ENCODE measurements at places on chromosomes 4 and X.
A peak's percentile ranks its signal among the peaks of the same experiment; 100 is the strongest.

- DNase-seq, result peak; percentile 24
These were observed at the start of gene TMEM255A for GRCh38 chrX:120310861-120311726. Gene TMEM255A (minus strand): TSS chrX:120311461. CDS start chrX:120311309, 152 bp downstream.

- no peak for DNase-seq
These were observed 11.5 kb downstream of the ABRAXAS1 start for GRCh38 chr4:83473423-83473822.

DNA sequence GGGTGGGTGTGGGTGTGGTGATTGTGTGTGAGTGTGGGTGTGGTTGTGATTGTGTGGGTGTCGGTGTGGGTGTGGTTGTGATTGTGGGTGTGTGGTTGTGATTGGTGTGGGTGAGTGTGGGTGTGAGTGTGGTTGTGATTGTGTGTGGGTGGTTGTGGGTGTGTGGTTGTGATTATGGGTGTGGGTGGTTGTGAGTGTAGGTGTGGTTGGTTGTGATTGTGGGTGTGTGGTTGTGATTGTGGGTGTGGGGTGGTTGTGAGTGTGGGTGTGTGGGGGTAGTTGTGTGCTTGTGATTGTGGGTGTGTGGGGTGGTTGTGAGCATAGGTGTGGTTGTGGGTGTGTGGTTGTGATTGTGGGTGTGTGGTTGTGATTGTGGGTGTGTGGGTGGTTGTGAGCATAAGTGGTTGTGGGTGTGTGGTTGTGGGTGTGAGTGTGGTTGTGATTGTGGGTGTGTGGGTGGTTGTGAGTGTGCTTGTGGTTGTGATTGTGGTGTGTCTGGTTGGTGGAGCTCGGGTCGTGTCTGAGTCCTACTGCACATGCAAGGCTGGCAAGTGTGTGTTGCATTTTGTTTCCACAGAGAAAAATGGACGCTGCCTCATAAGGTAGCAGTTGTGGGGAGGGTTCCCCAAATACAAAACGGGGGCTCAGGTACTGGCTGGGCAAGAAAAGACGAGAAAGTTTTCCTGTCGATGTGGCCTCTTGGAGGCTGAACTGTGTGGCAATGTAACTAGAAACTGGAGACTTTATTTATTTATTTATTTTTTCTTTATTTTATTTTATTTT is 116.7 kb downstream of the UBE2K start:
- DNase-seq, result no peak

- no peak for DNase-seq
These were observed 177.3 kb downstream of the NSUN7 start for GRCh38 chr4:40927074-40927473.

- no peak for DNase-seq
These were observed 153.4 kb downstream of the ARX start for GRCh38 chrX:24862343-24862742.

DNA sequence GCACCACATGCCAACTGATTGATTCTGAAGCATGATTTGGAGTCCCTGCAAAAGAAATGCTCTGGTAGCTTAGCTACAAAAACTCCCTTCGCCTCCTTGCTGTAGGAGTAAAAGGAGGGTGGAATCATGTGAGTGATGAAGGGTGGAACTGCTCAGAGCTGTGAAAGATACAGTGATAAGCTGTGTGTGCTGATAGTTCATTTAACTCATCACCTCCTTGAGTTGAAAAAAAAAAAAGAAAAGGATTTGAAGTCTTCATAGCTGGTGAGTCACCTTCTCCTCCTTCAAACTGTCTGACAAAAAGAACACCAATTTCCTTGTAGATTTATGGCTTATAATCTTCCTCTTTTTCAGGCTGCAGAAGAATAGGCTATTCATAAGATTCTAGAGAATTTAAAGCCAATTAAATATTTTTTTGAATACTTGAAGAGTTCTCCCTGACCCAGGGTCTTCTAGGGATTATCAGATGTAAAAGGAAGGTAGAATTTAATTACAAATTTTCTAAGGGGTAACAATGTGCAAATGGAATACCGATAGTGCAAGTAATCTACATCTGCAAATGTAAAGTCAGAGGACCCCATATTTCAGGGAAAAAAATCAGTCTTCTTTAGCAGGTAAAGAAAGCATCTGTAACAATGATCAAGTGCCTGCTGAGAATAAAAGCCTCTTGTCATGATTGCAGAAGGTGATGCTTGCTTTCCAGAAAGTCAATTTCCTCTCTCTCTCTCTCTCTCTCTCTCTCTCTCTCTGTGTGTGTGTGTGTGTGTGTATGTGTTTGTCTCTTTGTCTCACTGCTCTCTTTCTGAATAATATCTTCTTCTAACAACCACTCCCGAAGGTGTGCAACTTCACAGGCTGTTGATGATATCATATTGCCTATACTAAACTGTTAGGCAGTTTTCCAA is 208.8 kb upstream of the VEGFC start:
- peak; percentile 0 for DNase-seq

- DNase-seq, result no peak
These were observed 174.2 kb upstream of the HCCS start for GRCh38 chrX:10936976-10937375.

- no peak for DNase-seq
These were observed 24.2 kb downstream of the NKX1-1 start for GRCh38 chr4:1381944-1382541.

DNA sequence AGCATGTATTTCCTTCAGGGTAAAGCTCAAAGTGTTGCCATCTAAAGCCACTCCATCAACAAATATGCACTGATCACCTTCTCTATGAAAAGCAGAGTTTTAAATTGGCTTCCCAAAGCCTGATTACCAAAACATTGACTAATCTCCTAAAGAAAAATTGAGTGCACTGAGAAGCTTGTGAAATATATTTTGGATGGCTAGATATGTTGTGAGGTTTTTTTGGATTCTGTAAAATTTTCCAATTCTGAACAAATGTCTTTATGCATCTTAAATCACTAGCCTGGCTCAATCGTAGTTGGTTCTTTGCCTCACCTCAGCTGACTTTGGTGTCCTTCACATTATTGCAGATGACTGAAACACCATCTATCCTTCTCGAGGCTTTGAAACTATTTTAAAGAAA is 14.9 kb upstream of the EXOSC9 start:
- no peak for DNase-seq

DNA sequence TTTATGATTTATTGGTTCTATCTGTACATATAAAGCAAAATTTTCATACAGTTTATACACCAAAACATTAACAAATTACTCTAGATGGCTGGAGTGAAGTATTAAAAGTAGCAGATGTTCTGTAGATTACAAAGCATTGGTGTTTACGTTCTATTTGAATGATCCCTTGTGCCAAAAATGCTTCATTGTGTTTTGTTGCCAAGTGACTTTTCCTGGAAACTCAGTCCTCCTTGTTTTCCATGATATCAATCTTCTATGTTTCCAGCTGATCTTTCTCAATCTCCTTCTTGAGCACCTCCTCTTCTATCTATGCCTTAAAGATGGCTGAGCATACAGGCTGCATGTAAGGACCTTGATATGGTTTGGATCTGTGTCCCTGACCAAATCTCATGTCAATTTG is 263.6 kb upstream of the CTSO start:
- no peak for DNase-seq

GRCh38 chr4:47837094-47837907 is 566 bp downstream of the CORIN start:
- no peak for DNase-seq

GRCh38 chrX:123993904-123994635 is 32.6 kb downstream of the STAG2 start:
- no peak for DNase-seq

GRCh38 chr4:20572976-20573375 is 127.3 kb upstream of the PACRGL start:
- no peak for DNase-seq

- DNase-seq, result no peak
These were observed 7.2 kb downstream of the IL15 start for GRCh38 chr4:141643557-141643956.

DNA sequence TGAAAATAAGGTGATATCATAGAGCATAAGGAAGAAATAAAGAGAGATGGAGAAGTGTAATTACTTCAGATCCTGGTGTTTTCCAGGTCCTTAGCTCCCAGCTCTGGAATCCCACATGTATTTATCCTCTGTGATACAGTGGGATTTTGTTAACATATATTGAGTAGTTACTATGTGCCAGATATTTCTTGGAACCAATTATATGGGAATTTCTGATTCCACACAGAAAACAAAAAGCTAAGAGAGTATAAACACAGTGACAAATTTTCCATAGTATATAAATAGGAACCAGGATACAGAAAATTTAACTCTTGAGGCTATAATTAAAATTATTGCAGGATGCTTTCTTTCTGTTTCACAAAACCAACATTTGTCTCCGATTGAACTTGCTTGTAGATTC is 1067.5 kb downstream of the PCDH7 start:
- DNase-seq, result no peak

GRCh38 chr4:94442251-94442650 is 9.5 kb upstream of the PDLIM5 start:
- DNase-seq, result no peak

GRCh38 chrX:19343085-19343534 is 617 bp upstream of the PDHA1 start:
- no peak for DNase-seq

DNA sequence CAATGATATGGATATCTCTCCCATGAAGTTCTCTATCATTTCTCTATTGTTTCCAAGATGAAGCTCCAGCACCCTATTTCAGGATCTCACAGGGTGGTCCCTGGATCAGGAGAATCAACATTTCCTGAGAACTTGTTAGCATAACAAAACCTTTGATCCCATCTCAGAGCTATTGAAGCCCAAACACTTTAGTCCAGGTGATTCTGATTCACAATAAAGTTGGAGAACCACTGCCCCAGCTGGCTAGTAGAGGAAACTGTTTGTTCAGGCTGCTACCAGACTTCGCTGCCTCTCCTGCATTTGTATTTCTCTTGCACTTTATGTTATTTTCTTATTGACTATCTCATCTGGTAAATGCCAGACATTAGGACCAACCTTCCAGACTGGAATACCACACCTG is 65.4 kb downstream of the CEP44 start:
- DNase-seq, result no peak

- DNase-seq, result no peak
These were observed 2.9 kb downstream of the SEC24B start for GRCh38 chr4:109436504-109436903.

DNA sequence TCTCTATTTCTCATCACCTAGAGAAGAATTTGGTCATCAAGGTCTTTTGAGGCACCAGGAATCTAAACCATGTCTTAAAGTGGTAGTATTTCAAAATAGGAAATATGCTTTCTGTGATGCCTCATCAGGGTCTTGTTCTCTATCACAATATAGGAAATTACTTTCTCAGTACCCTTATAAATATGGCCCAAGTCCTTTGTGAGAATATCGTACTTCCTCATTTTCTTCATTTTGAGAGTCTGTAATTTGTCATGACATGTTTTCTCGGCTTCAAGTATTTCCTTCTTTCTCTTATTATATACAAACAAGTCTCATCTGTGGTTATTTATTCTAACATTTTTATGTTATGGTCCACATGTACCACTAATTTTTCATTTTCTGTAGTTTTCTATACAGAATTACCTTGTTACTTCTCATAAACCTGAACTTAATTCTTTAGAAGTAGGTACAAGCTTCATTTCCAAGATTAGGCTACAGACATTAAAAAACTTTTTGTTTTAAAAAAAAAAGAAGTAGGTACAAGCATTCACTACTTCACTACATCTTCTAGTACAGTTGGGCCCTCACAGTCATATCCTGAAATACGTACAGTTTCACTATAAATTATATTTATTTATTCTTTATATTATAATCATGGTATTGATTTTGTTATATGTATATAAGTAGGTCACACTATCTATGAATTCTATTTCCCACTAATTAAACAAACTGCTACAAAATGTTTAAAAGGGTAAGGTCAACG is 54.4 kb downstream of the KLHL13 start:
- no peak for DNase-seq

DNA sequence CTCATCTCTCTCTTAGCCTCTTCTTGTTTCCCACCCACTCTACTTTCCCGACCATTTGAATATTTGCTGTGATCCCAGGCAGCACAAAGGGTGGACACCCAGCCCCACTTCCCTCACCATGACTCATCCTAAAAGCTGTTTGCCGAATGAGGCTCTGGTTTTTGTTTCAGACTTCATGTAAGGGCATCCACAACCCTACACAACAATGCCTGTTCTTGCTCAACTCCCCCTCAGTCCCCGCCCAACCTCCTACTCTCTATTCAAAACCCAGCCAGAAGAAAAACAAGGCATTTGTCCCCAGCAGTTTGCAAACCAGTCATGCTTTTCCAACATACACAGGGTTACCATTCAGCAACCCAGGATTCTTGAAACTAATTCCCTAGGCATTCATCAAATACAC is 516.5 kb upstream of the CNKSR2 start:
- DNase-seq, result peak; percentile 26

DNA sequence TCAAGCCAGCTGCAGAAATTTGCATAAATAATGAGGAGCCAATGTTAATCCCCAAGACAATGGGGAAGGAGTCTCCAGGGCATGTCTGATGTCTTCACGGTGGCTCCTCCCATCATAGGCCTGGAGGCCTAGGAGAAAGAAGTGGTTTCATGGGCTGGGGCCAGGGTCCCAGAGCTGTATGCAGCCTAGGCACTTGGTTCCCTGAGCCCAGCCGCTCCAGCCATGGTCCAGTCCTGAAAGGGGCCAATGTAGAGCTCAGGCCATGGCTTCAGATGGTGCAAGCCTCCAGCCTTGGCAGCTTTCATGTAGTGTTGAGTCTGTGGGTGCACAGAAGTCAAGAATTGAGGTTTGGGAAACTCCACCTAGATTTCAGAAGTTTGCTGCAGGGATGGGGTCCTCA is 628.2 kb upstream of the GRIA3 start:
- DNase-seq, result no peak

DNA sequence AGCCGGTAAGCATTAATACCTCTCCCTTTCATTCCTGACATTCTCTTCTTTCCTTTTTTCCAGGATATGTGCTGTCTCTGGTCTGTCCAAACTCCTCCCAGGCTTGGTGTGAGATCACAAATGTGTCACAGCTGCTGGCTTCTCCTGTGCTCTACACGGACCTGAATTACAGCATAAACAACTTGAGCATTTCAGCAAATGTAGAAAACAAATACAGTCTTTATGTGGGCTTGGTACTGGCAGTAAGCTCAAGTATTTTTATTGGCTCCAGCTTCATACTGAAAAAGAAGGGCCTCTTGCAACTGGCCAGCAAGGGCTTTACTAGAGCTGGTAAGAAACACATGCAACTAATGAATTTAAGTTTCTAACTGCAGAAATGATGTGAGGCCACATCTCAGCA is 8.4 kb downstream of the NIPAL1 start:
- DNase-seq, result no peak

GRCh38 chrX:97895751-97896150 is 1012.0 kb downstream of the RPA4 start:
- no peak for DNase-seq

- DNase-seq, result no peak
These were observed 97.4 kb downstream of the AASDH start for GRCh38 chr4:56289934-56290333.

DNA sequence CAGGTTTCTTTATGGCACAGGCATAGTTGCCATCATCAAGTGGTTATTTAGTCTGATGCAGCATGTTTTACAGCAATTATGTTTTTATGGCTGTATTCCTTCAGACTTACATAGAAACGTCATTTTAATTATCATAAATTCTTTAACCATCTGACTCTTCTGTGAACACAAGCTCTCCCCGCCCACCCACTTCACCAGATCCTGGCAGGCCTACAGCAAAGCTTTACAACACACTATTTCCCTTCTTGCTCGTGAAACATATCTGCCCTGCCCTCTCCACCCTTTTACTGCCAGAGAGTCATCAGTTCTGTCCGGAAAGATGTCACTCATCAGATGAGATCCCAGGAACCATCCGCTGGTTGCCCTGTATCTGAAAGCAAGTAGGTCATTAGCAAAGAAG is 120.5 kb downstream of the HS6ST2 start:
- no peak for DNase-seq

GRCh38 chr4:39741401-39741800 is 43.5 kb downstream of the UBE2K start:
- no peak for DNase-seq

Measured in caudate nucleus (tissue), 63 donors.